ENCODE measurements at places on chromosomes 5 and 9.

DNA sequence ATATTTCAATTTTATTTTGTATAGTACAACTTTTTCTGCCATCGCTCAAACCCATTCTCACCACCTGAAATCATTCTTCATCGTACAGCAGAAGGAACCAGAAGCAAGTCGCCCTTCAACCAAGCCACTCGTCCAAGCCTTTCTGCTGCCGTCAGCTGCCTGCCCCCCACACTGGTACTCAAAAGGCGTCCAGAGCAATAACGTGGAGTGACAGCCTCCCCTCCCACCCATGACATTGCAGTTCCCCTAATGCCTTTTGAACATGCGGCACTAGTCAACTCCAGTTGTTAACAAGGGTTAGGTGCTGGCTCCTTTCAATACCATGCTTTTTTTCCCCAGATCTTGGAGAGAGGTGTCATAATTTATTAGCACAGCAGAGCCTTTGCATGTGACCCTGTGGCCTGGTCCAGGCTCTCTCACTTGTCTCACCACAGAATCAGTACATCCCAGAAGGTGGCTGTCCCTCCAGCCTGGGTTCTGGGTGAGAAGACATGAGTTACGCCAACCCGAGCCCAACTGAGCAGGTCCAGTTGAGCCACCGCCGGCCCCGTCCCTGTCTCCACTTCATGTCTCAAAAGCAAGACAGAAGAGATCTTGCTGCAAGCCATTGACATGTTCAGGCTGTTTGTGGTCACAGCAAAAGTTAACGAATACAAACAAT lies 20.4 kb upstream of the MED10 start:
- no peak for DNase-seq

- DNase-seq, result no peak
Observed at GRCh38 chr9:132068605-132069004, 11.1 kb downstream of the MED27 start.

- DNase-seq, result no peak
Observed at GRCh38 chr5:40485021-40485998, 194.4 kb upstream of the PTGER4 start.

DNA sequence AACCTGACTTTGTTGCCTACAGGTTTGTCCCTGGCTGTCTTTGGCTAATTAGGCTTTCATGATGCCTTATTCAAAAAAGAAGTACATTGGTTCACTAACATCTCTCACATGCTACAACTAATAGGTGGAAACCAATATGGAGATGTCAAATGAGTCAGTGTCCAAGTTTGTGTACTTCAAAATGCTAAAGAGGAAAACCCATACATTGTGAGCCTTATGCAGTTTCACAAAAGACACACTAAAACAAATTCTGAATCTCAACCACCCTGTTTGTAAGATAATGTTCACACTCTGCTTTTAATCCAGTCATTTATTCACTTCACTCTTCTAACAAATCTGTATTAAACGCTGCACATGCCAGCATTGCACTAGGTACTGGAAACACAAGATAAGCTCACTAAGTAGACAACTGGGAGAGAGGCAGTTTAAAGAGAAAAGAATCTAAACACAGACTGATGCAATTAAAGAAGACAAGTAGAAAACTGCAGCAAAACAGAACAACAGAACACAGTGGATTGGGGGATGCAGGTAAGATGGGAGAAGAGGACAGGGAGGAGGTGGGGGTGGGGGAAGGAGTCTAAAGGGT lies 104.1 kb downstream of the DROSHA start:
- DNase-seq, result no peak

DNA sequence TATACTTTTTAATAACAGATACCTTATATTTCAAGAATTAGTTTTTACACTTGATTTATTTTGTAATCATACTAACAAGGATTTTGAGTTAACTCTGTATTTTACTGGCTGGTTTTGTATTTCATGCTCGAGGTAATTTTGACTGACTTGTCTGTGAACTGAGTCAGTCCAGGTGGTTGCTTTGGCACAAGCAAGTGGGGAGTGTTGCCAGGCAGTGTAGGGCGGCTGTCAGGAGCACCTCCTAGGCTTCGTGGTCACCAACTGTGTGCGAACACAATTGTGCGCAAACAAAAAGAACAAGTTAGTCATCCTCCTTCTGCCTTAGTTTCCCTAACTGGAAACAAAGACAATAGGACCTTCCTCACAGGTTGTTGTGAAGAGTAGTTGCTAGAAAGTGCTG lies 286.3 kb downstream of the ADGRV1 start:
- no peak for DNase-seq

DNA sequence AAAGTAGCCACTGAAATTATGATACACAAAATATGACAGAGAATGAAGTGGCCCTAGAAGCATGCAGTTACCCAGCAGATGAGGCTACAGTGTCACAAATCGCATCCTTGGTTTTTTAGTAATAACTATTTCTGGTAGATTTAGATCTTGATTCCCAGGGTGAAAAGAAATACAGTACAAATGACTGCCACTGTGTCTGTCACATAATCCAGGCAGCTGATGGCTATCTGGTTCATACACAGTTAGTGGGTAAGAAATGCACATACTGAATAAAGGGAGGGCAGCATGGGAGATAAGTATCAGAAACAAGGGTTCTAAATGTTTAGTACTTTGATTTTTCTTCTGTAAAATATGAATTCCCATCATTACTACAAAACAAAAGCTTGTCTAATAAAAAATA lies 41.5 kb downstream of the POC5 start:
- no peak for DNase-seq

- no peak for DNase-seq
Observed at GRCh38 chr5:80761176-80761575, 106.4 kb upstream of the DHFR start.

DNA sequence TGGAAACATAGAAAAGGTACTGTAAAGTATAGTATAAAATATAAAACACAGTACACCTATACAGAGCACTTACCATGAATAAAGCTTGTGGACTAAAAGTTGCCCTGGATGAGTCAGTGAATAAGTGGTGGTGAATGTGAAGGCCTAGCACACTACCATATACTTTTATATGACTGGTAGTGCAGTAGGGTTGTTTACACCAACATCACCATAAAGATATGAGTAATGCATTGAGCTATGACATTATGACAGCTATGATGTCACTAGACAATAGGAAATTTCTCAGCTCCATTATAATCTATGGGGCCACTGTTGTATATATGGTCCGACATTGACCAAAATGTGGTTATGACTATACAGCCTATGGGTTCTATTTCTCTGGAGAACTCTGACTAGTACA lies 291.8 kb upstream of the ACTBL2 start:
- DNase-seq, result no peak

DNA sequence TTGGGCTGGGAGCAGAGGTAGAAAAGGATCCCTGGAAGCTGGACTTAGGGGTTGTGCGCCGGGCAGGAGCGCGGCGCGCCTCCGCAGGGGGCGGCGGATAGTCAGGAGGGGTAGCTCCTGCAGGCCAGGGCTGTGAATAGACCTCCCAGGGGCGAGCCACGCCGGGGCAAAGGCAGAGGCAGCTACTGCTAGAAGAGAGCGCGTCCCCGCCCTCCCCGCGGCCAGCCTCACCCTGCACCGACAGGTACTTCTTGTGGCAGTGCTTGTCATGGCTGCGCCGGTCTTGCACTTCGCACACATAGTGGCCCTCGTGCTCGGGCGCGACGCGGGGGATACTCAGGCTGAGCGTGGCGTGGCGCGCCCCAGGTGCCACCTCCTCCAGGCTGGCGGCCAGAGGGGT lies 28.1 kb downstream of the FLT4 start:
- no peak for DNase-seq

DNA sequence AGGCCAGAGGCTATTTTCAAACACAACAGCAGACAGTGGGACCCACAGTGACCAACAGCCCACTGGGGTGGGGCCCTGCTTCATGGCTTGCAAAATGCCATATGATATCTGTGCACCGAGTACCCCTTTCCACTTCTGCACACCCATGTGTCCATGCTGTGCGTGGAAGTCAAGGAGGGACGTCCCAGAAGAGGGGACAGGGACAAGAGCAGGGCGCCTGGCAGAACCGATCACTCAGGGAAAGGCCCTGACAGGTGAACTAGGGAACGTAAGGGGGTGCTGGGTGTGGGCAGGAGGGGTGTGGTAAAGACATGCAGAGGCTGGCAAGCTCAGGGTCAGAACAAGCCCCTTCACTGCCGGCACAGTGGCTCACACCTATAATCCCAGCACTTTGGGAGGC lies 7.6 kb upstream of the TTLL11 start:
- DNase-seq, result no peak

DNA sequence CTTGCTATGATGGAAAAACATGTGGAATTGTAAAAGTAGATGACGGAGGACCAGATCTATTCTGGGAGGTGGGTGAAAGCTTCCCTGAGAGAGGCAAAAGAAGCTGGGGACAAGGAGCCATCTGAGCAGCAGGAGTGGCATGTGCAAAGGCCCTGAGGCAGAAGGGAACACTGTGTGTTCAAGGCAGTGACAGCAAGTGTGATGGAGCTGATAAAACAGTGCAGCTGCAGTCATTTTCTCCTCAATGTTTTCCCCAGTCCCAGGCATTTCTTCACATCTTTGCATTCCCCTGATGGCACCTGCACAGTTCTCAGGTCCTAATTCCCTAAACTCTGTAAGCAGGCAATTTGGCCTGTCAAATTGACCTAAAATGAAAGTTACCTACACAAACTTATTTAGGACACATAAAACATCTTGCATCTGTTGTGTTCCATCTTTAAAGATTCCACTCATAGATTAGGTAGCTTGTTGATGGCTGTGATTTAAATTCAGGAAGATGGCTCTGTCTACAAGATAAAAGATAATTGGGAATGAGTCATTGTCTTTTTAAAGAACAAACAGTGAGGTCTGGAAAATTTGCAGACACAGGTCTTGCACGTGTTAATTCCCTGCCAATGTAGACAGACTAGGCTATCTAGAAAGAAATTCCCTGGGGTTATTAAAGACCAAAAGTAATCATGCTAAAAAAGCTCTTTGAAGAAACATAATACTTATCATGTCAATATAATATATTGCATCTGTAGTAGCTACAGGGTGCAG lies 289.6 kb upstream of the SGCD start:
- DNase-seq, result no peak

DNA sequence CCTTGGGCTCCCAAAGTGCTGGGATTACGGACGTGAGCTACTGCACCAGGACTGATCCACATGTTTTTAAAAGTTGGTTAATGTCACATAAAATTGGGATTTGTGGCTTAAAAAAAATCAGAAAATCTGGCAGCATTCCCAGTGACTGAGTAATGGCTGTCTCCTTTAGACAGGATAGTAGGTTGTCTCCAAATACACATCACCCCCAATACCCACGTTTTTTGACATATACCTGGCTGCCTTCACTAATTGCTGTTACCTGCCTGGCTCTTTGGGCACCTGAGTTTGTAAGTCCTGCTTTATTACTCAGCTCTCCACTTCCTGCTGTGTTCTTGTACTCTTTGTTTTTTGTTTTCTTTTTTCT lies 84.8 kb downstream of the KDM4C start:
- no peak for DNase-seq

DNA sequence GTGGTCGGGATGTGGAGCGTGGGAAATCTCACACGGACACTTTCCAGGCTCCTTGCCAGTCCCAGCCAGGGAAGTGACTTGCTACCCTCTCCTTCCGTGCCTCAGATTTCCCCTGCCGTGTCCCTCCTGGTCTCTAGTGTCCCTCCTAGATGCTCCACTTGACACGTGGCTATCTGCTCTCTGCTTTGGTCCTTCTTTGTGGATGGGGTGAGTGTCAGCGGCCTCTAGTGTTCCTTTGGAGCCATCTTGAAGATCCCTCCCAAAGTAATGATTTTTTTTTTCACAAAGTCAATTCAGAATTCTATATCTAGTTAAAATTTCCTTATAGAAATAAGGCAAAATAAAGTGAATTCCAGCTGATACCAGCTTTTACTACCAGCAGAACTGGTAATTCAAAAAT lies 117.7 kb downstream of the MRPL36 start:
- no peak for DNase-seq

GRCh38 chr9:108885643-108886348 lies 23.7 kb downstream of the ACTL7A start:
- DNase-seq, result peak; percentile 15

GRCh38 chr5:178206166-178207101 lies 2.1 kb downstream of the HNRNPAB start:
- DNase-seq, result no peak

GRCh38 chr5:140153905-140154304 lies 21.1 kb upstream of the CYSTM1 start:
- DNase-seq, result no peak

- no peak for DNase-seq
Observed at GRCh38 chr5:161001604-161002003, 149.6 kb upstream of the ATP10B start.

GRCh38 chr9:70390933-70391341 lies 23.5 kb downstream of the KLF9 start:
- no peak for DNase-seq

DNA sequence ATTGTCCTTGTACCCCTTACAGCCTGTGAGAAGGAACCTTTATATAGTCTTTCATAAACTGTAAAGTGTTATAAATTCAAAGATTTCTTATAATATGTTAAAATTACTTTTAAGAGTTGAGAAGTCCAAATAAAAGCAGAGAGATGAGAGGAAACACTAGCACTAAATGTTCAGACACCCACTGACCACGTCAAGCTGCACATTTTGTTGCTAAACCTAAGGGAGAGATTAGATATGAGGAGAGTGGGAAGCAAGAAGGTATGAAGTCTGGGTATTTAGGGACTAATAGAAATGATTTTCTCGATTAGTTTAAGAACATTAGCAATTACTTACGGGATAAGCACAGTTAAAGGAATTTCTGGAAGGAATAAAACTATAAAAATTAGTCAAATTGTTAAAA lies 506.9 kb downstream of the RAB3C start:
- DNase-seq, result no peak

- no peak for DNase-seq
Observed at GRCh38 chr5:103894882-103895281, 332.3 kb upstream of the NUDT12 start.

DNA sequence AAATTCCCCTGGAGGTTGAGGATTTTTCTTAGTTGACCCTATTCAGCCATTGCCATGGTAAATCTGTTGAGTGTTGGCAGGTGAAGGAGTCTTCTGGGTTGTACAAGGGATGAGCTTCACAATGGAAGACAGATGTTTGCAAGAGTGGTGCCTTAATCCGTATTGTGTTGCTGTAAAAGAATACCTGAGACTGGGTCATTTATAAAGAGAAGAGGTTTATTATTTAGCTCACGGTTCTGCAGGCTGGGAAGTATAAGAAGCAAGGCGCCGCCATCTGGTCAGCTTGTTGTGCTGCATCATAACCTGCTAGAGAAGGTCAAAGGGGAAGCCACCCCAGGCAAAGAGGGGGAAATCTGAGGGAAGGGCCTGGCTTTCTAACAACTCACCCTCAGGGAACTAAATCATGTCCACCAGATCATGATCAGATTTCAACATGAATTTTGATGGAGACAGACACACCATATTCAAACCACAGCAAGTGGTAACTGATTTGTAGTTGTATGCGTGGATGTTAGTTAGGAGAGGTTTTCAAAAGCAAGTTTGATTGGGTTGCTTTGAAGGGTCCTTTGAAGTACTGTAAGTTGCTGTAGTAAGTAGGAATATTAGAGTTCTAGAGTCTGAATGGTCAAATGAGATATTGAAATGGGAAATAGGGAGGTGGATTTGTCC lies 2.5 kb downstream of the TNPO1 start:
- DNase-seq, result no peak

GRCh38 chr5:75050415-75050814 lies 1.9 kb downstream of the GCNT4 start:
- no peak for DNase-seq
